ENCODE measurements at places on chromosomes 3 and 15.

DNA sequence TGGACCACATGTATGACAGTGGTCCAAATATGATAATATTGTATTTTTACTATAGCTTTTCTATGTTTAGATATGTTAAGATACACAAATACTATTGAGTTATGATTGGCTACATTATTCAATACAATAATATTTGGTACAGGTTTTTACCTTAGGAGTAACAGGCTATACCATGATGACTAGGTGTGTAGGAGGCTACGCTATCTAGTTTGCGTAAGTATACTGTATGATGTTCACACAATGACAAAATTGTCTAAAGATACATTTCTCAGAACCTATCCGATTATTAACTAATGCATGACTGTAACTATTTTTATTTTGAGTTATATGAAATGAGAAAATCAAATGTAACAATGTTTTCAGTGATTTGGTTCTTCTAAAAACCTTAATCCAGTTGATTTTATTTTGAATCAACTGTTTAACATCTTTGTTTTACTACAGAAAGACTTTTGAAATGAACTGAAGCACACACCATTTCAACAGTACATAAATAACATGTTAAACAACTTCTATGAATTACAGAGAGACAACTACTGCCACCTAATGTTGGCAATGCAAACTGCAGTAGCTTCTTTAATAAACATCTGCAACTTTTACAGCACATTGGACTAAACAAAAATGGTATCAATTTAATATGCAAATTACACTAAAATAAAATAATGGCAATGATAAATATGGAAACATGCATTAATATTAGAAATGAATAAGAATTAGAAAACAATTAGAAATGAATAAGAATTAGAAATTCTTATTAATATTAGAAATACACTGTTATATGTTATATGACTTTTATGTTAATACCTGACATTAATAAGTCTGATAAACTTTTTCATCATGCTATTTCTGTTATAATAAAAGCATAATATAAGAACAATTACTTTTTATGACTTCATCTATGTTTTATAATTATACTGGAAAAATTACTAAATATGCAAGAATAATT, 255.7 kb downstream of the MBNL1 start:
- DNase-seq = peak; percentile 25

- no peak for DNase-seq
Measured at GRCh38 chr15:92611995-92612745, 43.4 kb downstream of the FAM174B start.

DNA sequence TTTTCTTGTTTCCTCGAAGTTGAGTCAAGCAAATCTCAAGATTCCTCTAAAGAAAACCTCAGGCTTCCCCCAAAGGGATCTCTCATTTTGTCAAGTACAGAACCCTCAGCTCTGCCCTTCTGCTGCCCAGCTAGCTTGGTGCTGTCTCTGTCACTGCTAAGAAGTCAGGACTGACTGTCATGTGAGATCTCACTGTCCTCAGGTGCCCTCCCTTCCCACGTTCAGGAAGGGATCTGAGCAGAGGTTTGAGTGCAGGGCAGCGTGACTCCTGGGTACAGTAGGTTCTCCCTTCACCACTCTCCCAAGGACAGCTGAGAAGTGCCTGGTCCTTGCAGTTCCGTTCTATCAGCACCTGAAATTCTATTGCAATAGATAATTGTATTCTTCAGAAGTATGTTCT, 229.7 kb downstream of the SLCO3A1 start:
- no peak for DNase-seq

- no peak for DNase-seq
Measured at GRCh38 chr3:188446014-188446413, 292.1 kb downstream of the LPP start.

DNA sequence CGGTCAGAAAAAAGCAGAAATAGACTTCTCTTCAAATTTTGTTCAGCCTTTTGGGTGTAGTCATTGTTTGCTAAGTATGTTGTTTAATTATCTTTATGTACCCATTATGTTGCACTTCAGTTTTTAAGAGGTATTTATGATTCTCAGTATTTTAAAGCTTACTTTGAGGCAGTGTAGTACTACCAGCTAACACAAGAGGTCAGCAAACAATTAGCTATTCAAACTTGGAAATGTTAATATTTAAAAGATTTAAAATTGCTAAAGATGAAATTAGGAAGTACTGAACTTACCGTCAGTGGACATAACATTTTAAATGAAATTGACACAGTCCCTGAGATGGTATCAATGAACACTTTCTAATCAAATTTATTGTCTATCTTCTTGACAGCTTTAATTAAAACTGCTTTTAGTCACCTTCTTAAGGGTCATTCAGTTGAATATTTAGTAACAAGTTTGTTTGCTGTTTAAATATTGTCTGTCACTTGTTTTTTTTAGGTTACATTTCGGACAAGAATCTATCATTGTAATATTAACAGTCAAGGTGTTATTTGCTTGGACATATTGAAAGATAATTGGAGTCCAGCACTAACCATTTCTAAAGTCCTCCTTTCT, 28.1 kb downstream of the NKIRAS1 start:
- no peak for DNase-seq

GRCh38 chr3:24470277-24470676, 24.4 kb downstream of the THRB start:
- no peak for DNase-seq

GRCh38 chr3:153749070-153749610, 372.1 kb upstream of the ARHGEF26 start:
- DNase-seq = no peak

DNA sequence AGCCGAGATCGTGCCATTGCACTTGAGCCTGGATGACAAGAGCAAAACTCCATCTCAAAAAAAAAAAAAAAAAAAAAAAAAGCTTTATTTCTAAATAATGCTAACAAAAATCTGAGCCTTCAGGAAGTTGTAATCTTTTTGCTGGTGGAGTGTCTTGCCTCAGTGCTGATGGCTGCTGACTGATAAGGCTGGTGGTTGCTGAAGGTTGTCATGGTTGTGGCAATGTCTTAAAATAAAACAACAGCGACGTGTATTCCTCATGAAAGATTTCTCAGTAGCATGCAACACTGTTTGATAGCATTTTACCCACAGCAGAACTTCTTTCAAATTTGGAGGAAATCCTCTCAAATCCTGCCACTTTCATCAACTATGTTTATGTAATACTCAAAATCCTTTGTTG, 77.4 kb upstream of the PTPRG start:
- no peak for DNase-seq

GRCh38 chr3:141262308-141262705, 30.7 kb downstream of the PXYLP1 start:
- no peak for DNase-seq

- no peak for DNase-seq
Measured at GRCh38 chr15:76335307-76336253, 993 bp upstream of the ISL2 start.

Data from right renal pelvis (tissue), 4 donors.